Stimulated activated naive CD8-positive, alpha-beta T cell treated with anti-CD3 and anti-CD28 coated beads, Interleukin-15, Interleukin-2, amounts not matched to agents 100 U/mL and 50 U/mL, for 24 hours (primary cell): ENCODE measurements at places on chromosomes 4 and X.

GRCh38 chr4:5143306-5143861 is 92.1 kb downstream of the STK32B start:
- no peak for DNase-seq

DNA sequence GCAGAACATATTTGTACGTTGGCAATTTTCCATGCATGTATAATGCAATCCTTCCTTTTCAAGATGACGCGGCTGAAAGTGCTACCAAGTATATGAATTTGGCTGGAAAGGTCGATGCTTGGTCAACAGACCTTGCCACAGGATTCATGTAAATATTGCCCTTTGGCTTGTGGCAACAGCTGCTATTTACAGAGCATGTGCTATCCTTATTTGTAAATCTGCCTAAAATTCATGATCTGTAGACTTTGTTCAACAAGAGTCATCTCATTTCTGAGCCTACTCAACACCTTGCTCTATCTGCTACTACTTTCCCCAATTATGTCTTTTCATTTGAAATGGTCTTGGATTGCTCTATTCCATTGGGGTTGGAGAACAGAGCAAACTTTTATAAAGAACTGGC is 1.9 kb upstream of the SMARCA1 start:
- no peak for DNase-seq

- no peak for DNase-seq
Observed at GRCh38 chrX:148466292-148466691, 34.1 kb upstream of the AFF2 start.

DNA sequence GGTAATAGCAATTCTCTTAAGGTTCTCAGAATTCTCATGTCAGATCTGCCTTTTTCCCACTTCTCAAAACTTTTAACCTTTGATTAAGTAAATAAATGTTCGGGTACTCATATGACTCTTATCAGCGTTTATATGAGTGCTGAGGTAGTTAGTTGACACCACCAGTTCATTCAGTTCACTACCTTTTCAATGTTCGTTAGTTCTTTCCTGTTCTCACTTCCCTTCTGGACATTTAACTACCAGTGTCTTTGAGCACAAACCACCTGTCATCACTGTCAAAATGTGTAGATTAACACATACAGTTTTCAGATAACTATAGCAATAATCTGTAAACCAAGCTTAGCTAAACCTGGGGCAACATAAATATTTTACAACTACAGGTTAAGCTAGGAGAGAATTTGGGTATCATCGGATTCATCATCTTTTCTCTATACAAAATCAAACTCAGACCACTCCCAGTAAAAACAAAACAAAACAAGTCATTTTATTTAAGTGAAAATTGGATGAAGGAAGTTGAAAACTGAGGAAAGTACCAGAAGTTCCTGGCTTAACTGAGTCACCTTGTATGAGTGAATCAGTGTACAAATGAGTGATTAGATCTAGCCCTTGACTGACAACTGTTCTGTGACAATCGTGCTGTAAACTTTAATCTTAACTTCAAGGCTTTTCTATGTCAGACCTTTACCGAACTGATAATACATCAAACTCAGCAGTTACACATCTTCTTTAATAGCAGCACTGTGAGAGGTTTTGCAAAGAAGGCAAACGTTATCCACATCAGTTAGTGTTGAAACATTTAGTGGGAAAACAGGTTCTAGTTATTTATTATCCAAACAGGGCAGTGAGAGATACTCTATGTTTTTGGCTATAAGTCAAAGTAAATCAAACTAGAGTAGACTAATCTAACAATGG is 41.9 kb downstream of the ARHGEF38 start:
- no peak for DNase-seq
